ENCODE measurements at places on chromosomes 2 and 18.

- H3K27me3 ChIP-seq: peaks cover 15% of the 10 kb centered on the region
- H3K36me3 ChIP-seq: no peaks in the 10 kb centered on the region
- no peak overlapping the region for H3K4me3 ChIP-seq
- no peaks in the 10 kb centered on the region for H3K4me1 ChIP-seq
Measured at GRCh38 chr2:237271698-237272652, 142.0 kb downstream of the COL6A3 start.

DNA sequence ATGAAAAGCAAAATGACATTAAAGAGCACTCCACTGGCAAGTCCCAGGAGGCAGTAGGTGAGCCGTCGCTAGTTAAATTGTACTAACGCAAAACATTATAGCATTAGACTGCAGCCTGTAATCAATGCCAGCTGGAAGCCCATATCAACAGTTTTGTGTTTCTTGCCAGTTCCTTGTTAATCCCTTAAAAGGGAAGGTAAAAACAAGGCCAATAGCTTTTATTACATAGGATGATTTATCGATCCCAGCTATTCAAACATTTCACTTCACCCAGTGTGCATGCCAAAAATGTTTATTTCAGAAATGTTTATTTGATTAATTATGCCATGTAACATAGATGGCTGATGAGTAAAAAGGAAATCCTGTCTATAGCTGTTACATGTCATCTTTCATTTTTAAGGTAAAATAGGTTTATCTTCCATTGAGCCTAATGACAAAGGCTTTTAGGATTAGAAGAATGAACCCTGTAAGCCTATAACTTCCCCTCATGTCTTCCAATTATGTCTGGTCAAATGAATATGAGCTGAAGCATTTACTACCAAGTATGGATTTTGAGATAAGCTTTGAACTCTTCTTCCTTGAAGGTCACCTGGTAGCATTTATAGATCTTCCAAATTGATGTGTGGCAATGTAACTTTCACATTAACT is 591.2 kb downstream of the RNF144A start:
- H3K27ac ChIP-seq: no peak overlapping the region
- peaks cover 1% of the 10 kb centered on the region for H3K4me1 ChIP-seq
- H3K4me3 ChIP-seq: no peak overlapping the region
- peaks cover 2% of the 10 kb centered on the region for H3K36me3 ChIP-seq

DNA sequence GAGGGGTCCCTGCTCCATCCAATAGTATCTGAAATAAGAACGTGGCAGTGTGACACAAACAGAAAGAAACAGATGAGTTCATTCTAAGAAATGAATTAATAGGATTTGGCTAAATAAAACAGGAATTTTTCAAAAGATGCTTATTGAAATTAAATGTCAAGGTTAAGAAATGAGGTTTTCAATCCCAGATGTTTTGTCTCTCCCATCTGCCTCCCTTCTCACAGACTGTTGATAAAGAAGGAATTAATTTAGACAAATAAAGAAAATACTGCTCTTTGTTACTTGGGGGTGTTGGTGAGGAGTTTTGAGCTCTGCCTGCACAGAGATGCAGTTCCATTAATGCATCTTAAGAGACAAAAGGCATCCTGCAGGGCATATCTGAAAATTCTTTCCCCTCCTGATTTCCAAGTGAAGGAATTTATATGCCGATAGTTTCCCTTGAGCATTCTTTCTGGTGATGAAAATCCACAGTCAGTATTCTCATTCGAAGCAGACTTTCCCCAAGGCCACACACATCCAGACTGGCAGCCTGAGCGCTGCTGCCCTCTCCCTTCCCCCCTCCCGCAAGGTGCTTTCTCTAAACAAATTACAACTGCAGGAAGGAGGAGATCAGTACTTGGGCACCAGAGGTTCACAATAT is 385.4 kb upstream of the RND3 start:
- no peak overlapping the region for H3K27ac ChIP-seq
- no peak for DNase-seq
- H3K36me3 ChIP-seq: no peaks in the 10 kb centered on the region
- H3K27me3 ChIP-seq: no peaks in the 10 kb centered on the region
- H3K4me3 ChIP-seq: no peak overlapping the region

GRCh38 chr2:13542061-13542460 is 825.3 kb downstream of the TRIB2 start:
- H3K27me3 ChIP-seq: no peaks in the 10 kb centered on the region
- no peak overlapping the region for H3K27ac ChIP-seq
- no peak overlapping the region for H3K4me3 ChIP-seq
- no peaks in the 10 kb centered on the region for H3K4me1 ChIP-seq

DNA sequence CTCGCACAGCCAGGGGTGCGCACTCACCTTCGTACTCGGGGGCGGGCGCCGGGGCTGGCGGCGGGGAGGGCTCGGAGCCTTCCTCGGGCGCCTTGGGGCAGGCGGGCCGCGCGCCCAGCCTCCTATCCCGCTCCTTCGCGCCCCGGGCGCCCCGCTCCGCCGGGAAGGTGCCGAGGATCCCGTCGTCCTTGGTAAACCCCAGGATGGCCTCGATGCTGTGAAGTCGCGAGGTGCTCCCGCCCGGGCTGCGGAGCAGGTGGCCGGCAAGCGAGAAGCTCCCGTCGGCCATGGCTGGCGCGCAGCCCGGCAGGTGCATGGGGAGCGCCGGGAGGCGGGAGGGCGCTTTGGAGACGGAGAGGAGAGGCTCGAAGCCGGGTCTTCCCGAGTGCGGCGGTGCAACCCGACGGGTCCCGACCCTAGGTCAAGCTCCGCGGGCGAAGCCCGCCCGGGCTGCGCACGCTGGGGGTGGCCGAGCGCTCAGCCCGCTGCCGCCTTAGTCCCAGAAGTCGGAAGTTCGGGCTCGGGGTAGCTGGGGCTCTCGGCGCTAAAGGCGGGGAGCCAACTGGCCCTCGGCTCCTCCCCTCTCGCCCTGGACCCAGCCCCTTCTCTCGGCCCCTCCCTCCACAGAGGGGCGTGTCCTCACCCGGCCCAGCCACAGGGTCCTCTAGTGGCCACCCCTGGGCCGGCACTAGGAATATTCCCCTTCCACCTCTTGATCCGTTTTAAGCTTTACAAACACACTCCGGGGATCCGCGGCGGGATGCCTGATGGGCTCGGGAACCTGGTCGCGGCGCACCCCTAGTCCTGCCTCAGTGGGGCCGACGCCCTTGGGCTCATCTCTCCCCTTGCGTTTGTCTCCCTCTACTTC is at the start of gene RAX:
TSS of gene RAX (minus strand) at position 564 of the 868 bp plus-strand sequence. CDS start at position 316, 248 bp downstream.
- peaks cover 3% of the 10 kb centered on the region for H3K36me3 ChIP-seq
- peak; percentile 30 for DNase-seq
- H3K27ac ChIP-seq: no peak within 1 kb of the TSS
- H3K4me3 ChIP-seq: no peak within 1 kb of the TSS

- no peaks in the 10 kb centered on the region for H3K4me1 ChIP-seq
- DNase-seq: no peak
- no peak overlapping the region for H3K27ac ChIP-seq
- H3K36me3 ChIP-seq: no peaks in the 10 kb centered on the region
- H3K4me3 ChIP-seq: no peak overlapping the region
- no peaks in the 10 kb centered on the region for H3K27me3 ChIP-seq
Measured at GRCh38 chr2:138948070-138948539, 167.9 kb upstream of the NXPH2 start.

GRCh38 chr2:126495189-126495588 is 160.8 kb upstream of the GYPC start:
- DNase-seq: no peak
- no peaks in the 10 kb centered on the region for H3K4me1 ChIP-seq
- H3K27ac ChIP-seq: no peak overlapping the region
- no peak overlapping the region for H3K4me3 ChIP-seq
- peaks cover 4% of the 10 kb centered on the region for H3K27me3 ChIP-seq

- DNase-seq: no peak
- H3K4me3 ChIP-seq: no peak overlapping the region
- H3K27me3 ChIP-seq: peaks cover 34% of the 10 kb centered on the region
- H3K4me1 ChIP-seq: no peaks in the 10 kb centered on the region
- H3K27ac ChIP-seq: no peak overlapping the region
Measured at GRCh38 chr2:173059292-173059691, 16.4 kb upstream of the MAP3K20 start.

DNA sequence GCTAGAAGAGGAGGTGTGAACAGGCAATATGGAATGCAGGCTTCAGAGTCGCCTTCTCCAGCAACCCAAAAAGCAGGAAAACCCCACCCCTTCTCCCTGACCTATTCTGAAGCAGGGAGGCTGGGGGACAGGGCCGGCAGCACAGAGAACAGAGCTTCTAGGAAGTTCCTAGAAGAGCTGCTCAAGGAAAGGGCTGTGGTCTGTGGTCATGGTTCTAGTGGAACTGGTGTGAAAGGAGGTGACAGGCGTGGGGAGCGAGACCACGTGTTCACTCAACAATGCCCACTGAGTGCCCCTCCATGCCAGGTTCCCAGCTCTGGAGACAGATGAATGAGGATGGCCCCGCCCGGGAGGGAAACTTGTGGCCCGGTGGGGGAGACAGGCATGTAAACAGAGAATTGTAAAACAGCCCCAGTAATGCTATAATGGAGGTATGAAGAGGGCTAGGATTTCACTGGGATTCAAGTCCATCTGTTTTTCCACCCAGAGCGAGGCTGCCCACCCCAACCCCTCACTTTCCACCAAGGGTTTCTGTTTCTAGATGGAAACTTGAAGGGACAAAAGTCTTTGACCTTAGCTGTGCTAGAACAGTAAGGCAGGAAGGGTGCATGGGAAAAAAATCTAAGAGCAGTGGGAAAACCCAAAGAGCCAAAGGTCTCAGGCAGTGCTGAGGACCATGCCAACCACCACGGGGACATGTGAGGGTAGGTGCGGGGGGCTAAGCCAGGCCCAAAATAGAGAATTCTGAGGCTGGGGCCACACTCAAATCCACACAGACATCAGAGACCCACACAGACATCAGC is 71.8 kb downstream of the TNS1 start:
- peaks cover 12% of the 10 kb centered on the region for H3K4me1 ChIP-seq
- H3K27ac ChIP-seq: no peak overlapping the region
- peak; percentile 19 for DNase-seq
- peaks cover 23% of the 10 kb centered on the region for H3K27me3 ChIP-seq

- H3K4me1 ChIP-seq: no peaks in the 10 kb centered on the region
- H3K27ac ChIP-seq: no peak overlapping the region
- DNase-seq: no peak
- H3K27me3 ChIP-seq: no peaks in the 10 kb centered on the region
- no peak overlapping the region for H3K4me3 ChIP-seq
Measured at GRCh38 chr18:27428120-27428519, 243.0 kb upstream of the CHST9 start.

- H3K4me3 ChIP-seq: no peak overlapping the region
- no peaks in the 10 kb centered on the region for H3K36me3 ChIP-seq
- no peak for DNase-seq
- H3K27me3 ChIP-seq: no peaks in the 10 kb centered on the region
- no peaks in the 10 kb centered on the region for H3K4me1 ChIP-seq
Measured at GRCh38 chr18:56221195-56222065, 417.0 kb downstream of the TXNL1 start.

- H3K27ac ChIP-seq: no peak overlapping the region
- H3K36me3 ChIP-seq: no peaks in the 10 kb centered on the region
- peaks cover 9% of the 10 kb centered on the region for H3K4me1 ChIP-seq
- no peak for DNase-seq
Measured at GRCh38 chr2:197908156-197908555, 103.8 kb downstream of the PLCL1 start.

DNA sequence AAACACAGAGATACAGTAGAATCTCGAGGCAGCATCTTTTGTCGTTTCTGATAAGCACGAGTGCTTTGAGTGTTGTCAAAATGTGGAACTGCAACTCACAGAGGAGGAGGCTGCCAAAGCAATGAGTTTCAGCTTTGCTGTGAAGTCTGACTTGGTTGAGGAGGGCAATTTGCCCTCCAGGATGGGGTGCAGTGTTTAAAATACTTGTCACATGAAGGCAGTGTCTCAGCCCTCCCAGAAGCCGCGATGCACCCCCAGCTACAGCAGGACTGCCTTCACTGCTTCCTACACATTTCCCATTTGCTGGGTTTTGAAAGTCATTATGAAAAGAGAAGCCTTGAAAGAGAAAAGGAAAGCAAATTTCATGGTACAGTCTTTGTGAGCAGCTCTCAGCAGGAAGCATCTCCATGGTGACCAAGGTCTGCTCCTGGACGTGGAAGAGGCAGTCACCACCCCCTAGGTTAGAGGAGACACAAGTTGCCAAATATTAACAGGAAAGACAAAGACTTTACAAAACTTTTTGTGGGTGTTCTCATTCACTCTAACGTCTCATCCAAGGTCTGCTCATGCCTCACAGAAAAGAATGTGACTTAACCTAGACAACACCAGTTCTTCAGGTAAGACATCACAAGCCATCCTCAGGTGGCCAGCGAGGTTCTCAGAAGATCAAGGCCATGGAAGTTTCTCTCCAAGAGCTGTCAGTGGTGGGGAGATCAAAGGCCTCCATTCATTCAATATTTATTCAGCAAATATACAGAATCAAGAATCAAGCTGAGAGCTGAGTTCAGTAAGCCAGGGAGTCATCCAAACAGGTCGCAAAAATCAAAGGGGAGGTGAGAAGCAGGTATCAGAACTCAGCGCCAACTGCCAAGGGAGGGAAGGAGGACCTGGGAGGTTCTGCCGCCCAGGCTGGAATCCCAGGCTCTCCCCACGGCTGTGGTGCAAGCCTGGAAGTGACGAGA is 476.0 kb downstream of the EIPR1 start:
- no peaks in the 10 kb centered on the region for H3K36me3 ChIP-seq
- H3K4me3 ChIP-seq: no peak overlapping the region
- DNase-seq: no peak
- no peaks in the 10 kb centered on the region for H3K27me3 ChIP-seq
- peaks cover 5% of the 10 kb centered on the region for H3K4me1 ChIP-seq

- H3K36me3 ChIP-seq: no peaks in the 10 kb centered on the region
- H3K27ac ChIP-seq: no peak overlapping the region
- no peaks in the 10 kb centered on the region for H3K4me1 ChIP-seq
- no peak for DNase-seq
- H3K27me3 ChIP-seq: no peaks in the 10 kb centered on the region
Measured at GRCh38 chr18:50638016-50638883, 78.4 kb downstream of the MAPK4 start.

DNA sequence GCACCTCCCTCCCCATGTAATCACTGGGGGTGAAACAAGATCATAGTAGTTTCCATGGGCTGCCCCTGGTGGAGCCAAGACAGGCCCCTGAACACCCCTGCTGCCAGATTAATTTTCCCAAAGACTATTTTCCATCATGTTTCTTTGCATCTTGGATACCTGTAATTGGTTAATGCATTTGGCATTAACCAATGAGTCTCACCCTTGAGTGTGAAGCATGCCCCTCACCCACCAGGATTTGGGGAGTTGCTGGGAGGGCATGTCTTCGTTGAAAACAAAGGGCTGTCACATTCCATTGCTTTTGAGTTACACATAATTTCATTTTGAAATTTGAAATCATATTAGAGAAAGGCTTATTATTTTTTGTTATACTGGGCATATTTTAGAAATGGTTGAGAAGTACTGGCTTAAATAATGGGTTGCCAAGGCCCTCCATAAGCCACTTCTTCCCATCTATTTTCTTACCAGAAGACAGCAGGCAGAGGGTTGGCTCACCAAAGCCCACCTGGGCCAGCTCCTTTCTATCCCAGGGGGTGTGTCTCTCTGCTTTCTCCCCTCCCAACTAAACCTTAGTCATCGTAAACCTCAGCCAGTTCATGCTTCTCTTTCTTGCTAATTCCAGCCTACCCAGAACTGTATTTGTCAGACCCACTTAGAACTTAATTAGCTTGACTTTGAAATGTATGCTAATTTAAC is 51.8 kb downstream of the ATIC start:
- no peak overlapping the region for H3K27ac ChIP-seq
- no peak for DNase-seq
- no peaks in the 10 kb centered on the region for H3K4me1 ChIP-seq

Measured in activated CD4-positive, alpha-beta memory T cell treated with anti-CD3 and anti-CD28 coated beads, Interleukin-2, amount 10 ng/mL, durations not matched to agents 7 days and 5 days (primary cell).